Transverse colon (tissue), 4 donors: ENCODE measurements at places on chromosomes 7 and 10. TPM values are rescaled to one million over a fixed set of nuclear protein-coding genes. Genes with fewer than 3 reads are reported as not detected.

- DNase-seq, result no peak
- H3K27me3 ChIP-seq, result no peaks in the 10 kb centered on the region
- no peak overlapping the region for H3K4me3 ChIP-seq
- H3K36me3 ChIP-seq, result no peaks in the 10 kb centered on the region
- no peaks in the 10 kb centered on the region for H3K4me1 ChIP-seq
Measured at GRCh38 chr10:48731141-48731540, 46.5 kb downstream of the WDFY4 start.

GRCh38 chr10:15789793-15790525 is 70.2 kb upstream of the ITGA8 start:
- H3K27me3 ChIP-seq, result no peaks in the 10 kb centered on the region
- H3K36me3 ChIP-seq, result peaks cover 9% of the 10 kb centered on the region
- H3K4me3 ChIP-seq, result no peak overlapping the region
- peaks cover 16% of the 10 kb centered on the region for H3K4me1 ChIP-seq
- no peak for DNase-seq

GRCh38 chr10:2925631-2926030 is 141.7 kb upstream of the PFKP start:
- no peak overlapping the region for H3K4me3 ChIP-seq
- no peak overlapping the region for H3K27ac ChIP-seq
- no peaks in the 10 kb centered on the region for H3K36me3 ChIP-seq
- H3K27me3 ChIP-seq, result no peaks in the 10 kb centered on the region

DNA sequence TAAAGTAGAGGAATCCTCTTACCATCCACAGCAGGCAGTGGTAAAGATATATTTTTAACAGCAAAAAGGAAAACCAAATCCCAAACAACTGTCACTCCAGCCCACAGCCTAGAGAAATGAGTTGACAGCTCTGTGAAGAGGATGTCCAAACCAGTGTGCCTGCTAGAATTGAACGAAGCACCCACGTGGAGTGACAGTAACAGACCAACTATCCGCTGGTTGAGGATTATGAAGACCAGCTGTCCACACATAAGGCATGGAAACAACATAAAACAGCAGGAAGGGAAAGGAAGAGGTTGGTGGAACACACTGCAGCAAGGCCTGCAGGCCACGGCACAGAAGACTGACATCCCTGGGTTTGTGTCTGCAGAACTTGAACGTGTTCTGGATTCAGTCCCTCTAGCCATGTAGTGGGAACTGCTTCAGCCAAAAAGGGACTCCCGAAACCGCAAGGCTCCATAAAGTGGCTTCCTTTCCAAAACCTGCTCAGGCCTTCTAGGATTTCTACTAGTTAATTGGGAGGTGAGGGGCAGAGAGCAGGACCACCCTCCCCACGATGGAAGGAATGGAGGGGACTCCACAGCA is 324.4 kb downstream of the BICC1 start:
- DNase-seq, result no peak
- H3K4me1 ChIP-seq, result no peaks in the 10 kb centered on the region
- H3K27ac ChIP-seq, result no peak overlapping the region
- no peaks in the 10 kb centered on the region for H3K27me3 ChIP-seq

DNA sequence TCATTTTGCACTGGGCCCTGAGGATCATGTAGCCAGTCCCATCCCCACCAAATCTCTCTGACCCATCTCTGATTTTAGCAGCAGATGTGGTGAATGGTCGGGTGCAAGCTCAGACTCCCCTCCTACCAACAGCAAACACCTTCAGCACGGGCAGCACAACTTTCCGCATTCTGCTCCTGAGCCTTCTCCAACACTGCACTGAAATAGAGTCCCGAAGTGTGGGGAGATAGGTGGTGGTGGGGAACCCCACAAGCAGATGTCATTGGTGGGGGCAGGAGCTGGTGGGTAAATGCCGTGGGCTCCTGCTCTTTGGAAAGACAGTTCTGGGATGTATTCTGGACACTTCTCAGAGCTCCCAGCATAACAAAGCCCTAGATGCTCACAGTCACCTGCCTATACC is 9.6 kb upstream of the CTBP2 start:
- H3K4me1 ChIP-seq, result no peaks in the 10 kb centered on the region
- no peak for DNase-seq
- no peaks in the 10 kb centered on the region for H3K36me3 ChIP-seq
- H3K4me3 ChIP-seq, result no peak overlapping the region

DNA sequence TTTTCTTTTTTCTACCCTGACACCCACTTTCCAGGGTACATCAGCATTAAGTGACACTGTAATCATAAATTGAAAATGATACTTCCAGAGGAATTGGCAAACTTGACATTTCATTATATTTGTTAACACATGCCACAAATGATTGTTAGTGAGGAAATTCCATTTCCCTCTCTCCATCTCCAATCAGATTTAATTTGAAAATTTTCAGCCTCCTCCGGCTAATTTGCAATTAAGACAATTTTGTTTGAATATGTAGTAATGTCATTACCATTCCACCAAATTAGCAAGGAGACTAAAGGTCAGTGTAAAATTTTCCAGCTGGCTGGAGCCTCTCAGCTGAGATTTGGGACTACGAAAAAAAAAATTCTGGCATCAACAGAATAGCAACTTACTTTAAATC is 242.7 kb downstream of the FOXP2 start:
- no peak for DNase-seq
- no peak overlapping the region for H3K27ac ChIP-seq
- H3K4me3 ChIP-seq, result no peak overlapping the region
- H3K27me3 ChIP-seq, result no peaks in the 10 kb centered on the region
- H3K4me1 ChIP-seq, result no peaks in the 10 kb centered on the region

GATA3 gene
- total RNA-seq, result not detected

NRG3 gene
- total RNA-seq, result not detected

FAM25A gene
- total RNA-seq, result not detected

ATOH7 gene
- not detected for total RNA-seq

VPS37D gene
- total RNA-seq, result not detected

OR6B1 gene
- total RNA-seq, result not detected

DBNL gene
- 114 TPM for total RNA-seq

SLC26A3 gene
- total RNA-seq, result 1,864 TPM

MEOX2 gene
- total RNA-seq, result 1.6 TPM

CLIP2 gene
- 106 TPM for total RNA-seq
